ENCODE measurements at places on chromosomes 16 and 17.

DNA sequence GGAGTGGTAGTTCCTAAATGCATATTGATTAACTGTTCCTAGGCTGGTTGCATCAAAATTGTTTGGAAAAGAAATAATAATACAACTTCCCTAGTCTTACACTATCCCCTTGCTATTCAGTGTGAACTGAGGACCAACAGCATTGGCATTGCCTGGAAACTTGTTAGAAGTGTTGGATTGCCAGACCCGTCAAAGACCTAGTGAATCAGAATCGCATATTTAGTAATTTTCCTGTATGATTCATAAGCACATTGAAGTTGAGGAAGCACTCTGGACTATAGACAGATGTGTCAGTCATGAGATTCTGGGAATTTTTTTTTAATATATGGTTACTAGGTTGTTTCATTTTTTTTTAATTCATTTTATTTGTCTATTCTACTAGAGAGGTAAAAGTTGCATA lies 34.7 kb upstream of the KCNJ16 start:
- DNase-seq: no peak

DNA sequence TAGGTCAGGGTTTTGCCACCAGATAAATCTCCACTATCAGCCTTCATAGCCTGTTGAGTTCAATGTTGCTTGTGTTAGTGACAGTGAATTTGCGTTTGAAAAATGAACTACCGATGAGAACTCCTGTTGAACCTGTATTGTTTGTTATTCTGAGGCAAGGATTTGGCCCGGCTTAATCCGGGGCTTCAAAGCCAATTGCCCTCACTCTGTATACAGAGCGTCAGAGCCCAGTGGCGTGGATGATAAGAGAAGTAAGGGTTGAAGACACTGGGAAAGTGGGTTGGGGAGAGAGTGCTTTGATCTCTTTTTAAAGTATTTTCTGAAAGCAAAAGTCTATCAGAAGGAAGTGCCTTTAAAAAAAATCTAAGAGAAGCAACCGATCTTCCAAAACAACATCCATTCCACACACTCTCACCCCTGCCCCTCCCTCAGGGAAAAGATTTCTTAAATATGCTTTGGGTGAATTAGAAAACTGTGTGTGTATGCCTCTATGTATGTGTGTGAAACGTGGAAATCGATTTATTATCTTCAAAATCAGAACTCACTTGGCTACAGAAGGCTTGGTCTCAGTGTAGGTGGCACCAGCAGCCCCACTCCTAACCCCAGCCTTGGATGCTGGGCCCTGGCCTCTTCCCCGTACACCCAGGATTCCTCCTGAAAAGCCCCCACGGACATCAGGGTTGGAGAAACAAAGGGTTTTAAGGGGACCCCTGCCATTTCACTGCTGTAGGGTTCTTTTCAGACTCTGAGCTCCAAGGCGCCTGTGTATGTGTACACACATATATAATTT lies 8.8 kb downstream of the TBX4 start:
- no peak for DNase-seq

DNA sequence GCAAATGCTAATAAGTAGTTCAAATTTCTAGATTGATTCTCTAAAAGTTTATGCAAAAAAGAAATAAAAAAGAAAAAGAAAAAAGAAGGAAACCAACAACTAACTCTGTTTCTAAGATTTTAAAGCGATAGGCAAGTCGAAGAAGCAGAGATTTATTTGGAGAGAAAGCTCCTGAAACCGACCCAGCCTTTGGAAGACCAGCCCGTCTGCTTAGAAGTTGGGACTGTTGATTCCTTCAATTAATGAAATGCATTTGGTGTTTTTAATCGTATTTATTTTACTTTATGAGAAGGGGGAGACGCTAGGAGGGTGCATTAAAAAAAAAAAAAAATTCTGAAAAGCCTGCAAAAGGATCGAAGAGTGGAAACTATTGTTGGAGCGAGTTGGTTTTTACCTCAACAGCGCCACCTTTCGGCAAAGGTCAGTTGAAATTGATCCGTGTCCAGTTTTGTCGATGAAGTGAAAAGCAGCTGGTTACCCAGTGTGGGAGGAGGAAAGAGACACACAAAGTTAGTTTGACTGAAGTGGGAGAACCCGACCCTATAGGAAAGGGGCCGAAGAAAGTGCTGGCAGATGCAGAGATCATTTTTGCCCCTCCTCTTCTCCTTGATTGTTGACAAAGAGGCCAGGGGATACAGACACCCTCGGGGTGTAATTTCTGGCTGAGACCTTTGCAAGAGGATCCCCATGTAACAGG lies 1.5 kb upstream of the MAF start:
- peak; percentile 90 for DNase-seq

GRCh38 chr17:21815352-21816063 lies 123.2 kb downstream of the KCNJ18 start:
- no peak for DNase-seq

Measured in right renal cortex interstitium (tissue), 3 donors.